NCI-H69 (cell line): ENCODE measurements at places on chromosomes 7 and 10.

DNA sequence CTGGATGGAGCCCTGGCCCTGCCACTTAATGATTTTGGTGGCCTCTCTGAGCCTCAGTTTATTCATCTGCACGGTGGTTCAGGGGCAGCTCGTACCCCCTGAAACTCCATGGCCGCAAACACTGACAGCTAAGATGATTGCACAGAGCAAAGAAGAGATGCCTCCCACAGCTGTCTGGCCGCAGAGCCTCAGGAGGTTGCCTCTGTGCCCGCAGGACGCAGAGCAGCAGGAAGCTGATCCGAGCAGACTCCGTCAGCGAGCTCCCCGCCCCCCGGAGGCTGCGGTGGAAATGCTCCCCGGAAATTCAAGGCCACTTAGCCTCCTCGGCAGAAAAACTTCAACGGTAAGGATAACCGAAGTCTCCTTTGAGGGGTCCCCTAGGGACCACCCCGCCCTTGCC is 30.2 kb upstream of the C10orf53 start:
- DNase-seq: peak; percentile 43

DNA sequence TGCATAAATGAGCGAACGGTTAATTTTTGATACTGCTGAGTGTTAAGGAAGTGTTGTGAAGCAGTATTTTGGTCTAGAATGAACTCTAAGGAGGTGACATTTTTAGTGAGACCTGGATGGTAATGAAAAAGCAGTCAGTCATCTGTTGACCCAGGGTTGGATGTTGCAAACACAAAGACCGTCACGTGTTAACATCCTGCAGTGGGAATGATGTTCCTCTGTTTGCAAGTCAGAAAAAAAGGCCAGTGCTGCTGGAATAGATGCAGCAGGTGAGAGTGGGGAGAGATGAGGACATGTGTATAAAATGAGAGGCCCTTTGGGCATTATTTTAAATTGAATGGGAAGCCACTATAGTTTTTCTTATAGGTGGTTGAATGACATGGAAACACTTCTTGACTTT is 39.3 kb downstream of the INSYN2A start:
- DNase-seq: no peak

- DNase-seq: no peak
These were observed 148.7 kb upstream of the PPP2R2D start for GRCh38 chr10:131751827-131752775.

DNA sequence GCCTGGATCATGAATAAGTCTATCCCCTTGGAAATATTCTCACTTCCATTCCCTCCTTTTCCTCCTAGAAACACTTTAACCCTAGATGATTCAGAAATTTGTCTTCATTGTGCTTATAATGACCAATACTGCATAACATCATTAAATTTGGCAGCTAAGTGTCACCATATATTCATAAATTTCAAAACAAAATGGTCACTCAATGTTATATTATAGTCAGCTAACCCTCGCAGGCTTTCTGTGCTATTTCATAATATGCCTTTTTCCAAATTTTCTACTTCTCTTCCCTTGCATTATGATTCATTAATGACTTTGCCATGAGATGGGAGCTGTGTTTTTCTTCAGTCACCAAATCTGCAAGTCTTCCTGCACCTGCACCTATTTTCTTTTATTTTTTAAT is 308.3 kb upstream of the AKR1E2 start:
- DNase-seq: no peak

GRCh38 chr10:129035052-129035827 is 431.8 kb upstream of the MGMT start:
- DNase-seq: no peak

GRCh38 chr7:23472556-23472955 is 2.3 kb upstream of the IGF2BP3 start:
- no peak for DNase-seq

GRCh38 chr10:131272897-131273451 is 38.5 kb downstream of the TCERG1L start:
- DNase-seq: no peak

DNA sequence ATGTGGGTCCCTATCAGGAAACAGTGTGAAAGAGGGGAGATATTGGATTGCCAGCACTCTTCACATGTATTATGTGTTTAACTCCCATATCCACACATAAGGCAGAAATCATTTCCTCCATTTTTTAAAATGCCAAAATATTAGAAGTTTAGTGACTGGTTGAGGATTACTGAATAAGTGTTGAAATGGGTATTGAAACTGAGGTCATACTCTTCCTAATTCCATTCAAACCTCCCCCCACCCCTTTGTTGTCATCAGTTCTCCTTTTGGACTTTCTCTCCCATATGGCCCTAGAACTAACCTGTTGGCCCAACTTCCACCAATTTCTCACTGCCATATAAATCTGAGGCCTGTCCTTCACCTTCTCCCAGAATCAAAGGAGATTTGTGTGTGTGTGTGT is 81.6 kb downstream of the EVX1 start:
- DNase-seq: no peak

- DNase-seq: no peak
These were observed 214.9 kb downstream of the CREB5 start for GRCh38 chr7:28627263-28627653.

GRCh38 chr7:31263338-31263737 is 77.2 kb downstream of the NEUROD6 start:
- DNase-seq: no peak

- no peak for DNase-seq
These were observed 57.8 kb downstream of the TRIL start for GRCh38 chr7:28900311-28900710.

DNA sequence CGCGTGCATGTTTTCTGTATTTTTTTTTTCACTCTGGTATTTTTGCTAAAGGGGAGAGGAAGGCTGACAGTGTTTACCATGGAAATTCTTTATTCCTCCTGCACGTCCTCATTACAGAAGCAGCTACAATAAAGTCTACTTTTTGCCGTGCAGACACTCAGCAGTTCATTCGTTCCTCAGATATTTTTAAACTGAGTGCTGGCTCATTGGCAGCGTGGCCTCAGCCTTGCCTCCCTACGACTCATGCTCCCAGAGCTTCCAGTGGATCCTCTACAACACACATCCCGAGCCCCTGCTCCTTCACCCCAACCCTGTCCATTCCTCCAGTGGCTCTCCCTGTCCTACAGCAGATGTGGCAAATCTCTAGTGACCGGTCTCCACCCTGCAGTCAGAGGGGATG is 239.2 kb upstream of the ZMIZ1 start:
- DNase-seq: no peak

GRCh38 chr7:143362131-143363015 is at the start of gene FAM131B:
FAM131B (minus strand) TSS chr7:143362713; CDS start chr7:143362603, 110 bp downstream.
- peak; percentile 46 for DNase-seq

DNA sequence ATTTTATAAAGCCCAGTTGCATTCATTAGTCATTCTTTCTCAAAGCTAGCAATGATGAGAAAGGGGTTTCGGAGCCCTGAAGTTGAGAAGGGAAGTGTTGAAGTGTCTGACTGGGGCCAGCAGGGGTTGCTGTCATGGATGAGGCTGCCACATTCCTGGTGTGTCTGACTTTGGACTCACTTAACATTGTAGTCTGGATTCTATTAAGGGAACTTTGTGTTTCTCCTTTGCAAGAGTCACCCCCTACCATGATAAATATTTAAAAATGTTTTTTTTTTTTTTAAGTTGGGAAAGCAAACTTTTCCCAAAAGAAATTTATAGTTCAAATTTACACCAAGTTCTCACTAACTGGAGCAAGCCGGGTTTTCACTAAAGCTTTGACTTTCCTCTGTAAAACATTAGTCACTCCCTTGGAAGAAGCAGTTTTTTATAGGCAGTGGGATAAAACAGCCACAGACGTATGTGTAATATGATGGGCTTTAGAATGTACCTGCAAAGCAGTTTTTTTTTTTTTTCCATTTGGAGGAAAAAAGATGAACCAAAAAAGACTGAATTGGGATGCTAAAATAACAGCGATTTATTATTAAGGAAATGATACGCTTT is 243.6 kb downstream of the TWIST1 start:
- DNase-seq: peak; percentile 42

DNA sequence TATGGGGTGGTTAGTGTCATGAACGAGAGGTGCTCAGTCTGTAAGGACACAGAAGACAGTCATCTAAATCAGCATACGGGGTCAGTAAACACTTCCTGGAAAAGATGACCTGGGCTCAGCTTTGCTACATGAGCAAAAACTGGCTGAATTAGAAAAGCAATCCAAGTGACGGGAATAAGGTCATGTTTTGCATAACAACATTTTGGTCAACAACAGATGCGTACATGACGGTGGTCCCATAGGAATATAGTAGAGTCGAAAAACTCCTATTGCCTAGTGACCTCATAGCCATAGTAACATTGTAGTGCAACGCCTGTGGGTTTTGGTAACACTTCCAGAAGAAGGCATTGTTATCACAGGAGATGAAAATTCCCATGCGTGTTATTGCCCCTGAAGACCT is 92.9 kb downstream of the CTNNA3 start:
- DNase-seq: peak; percentile 8

- peak; percentile 80 for DNase-seq
These were observed 104.9 kb downstream of the RAPGEF5 start for GRCh38 chr7:22252016-22252415.

DNA sequence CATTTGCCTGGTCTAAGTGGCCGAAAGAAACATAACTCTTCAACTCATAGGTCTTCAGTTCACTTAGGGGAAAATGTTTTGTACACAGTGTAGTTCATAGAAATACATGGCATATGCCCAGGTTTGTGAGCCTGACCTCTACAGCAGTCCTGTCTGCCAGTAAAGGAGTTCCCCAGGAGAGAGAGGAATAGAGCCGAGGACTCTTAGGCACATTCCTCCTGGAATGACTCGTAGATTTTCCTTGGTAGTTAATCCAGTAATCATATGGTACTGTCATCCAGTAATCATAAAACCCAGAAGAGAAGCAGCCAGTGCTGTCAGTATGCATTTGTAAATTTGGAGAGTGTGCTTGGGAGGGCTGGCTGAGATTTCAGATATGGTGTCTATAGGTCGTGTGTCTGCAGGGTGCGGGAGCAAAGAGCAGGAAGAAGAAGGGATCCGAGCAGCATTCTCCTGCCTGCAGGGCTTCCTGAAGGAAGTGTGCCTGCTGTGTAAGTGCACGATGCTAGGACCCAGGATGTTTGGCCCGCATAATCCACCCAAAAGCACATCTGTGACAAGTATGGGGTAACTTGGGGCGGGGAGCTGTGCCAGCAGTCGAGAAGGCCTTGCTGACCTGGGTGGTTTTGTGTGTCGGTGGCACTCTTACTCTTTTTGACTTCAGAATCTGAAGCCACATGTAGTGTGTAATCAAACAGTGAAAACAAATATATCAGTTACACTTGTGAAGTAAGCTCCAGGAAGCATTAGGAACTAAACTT is 13.9 kb downstream of the EIF4H start:
- DNase-seq: no peak

GRCh38 chr7:21898265-21898930 is 47.3 kb downstream of the CDCA7L start:
- no peak for DNase-seq

GRCh38 chr10:52261362-52261761 is 52.7 kb upstream of the DKK1 start:
- DNase-seq: no peak

DNA sequence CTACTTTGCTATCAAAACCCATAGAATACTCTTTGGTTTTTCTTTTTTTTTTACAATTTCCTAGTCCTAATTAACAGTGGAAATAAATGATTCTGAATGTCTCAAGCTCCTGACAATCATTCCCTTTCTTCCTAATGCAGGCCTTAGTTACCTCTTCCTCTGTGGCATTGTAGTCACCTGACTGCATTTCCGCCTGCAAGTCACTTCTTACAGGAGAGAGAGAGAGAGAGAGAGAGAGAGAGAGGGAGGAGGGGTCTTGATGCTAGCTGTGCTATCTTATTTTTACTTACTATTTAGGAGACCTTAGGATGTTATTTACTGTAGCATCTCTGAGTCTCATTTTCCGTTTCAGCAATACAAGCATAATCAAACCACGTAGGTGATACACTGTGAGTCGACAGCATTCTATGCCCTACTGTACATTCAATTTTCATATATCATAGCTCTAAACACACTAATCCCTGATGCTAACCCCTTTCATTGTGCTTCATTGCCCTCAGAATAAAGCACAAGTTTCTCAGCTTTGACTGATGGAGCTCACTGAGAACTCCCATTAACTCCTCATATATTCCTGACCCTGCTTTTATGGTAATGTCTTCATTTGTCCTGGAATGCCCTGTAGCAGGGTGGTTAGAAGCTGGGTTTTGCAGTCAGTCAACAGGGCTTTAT is 1237.3 kb downstream of the XPNPEP1 start:
- DNase-seq: no peak

- DNase-seq: no peak
These were observed 148.6 kb upstream of the IMMP2L start for GRCh38 chr7:111710839-111711380.
